Activated CD4-positive, alpha-beta T cell treated with anti-CD3 and anti-CD28 coated beads for 24 hours (primary cell): ENCODE measurements at places on chromosomes 12 and 14.

GRCh38 chr12:80422550-80422949 is 21.5 kb upstream of the PTPRQ start:
- no peak for DNase-seq

DNA sequence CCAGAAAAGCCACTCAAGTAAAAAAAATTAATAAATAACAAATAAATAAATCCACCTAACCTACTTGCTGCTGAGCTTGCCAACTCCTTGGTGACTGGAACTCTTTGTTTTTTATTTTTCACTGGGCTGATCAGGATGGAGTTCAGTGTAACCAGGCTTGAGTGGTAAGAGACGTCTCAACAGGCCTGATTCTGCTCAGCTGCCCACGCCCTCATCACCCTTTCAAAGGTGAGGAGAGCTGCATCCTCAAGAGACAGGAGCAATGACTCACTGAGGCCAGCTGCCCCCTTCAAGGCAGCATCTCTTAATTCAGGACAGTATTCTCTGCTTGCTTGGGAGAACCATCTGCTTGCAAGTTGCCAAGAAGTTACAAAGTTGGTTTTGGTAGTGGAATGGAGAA is 111.9 kb upstream of the CPM start:
- DNase-seq, result no peak

- no peak for DNase-seq
Observed at GRCh38 chr14:30125322-30125979, 197.8 kb upstream of the PRKD1 start.

DNA sequence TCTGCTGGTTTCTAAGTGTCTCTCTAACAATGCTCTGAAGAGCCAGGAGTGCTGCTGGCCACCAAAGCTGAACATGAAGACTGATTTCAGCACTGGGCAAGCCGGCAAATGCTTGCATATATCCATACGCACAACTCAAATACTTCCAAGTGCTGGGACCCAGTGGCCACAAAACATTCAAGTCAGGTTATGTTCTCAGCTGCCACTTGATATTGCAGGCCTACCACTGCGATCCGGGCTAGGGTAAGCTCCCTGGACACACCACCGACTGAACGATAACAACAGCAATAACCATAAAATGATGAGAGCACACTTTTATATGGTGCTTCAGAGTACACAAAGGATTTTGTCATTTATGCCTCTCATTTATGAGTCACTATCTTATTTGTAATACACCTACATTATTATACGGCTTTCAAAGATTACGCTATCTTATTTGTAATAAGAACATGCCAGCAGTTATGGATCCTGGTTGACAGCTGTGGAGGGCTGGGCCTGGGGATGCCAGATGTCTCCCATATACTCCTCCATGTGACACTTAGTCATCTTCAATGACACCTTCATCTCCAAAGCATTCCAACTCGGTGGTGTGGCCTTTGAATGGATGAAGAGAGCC is 35.5 kb downstream of the CRACR2A start:
- DNase-seq, result no peak

DNA sequence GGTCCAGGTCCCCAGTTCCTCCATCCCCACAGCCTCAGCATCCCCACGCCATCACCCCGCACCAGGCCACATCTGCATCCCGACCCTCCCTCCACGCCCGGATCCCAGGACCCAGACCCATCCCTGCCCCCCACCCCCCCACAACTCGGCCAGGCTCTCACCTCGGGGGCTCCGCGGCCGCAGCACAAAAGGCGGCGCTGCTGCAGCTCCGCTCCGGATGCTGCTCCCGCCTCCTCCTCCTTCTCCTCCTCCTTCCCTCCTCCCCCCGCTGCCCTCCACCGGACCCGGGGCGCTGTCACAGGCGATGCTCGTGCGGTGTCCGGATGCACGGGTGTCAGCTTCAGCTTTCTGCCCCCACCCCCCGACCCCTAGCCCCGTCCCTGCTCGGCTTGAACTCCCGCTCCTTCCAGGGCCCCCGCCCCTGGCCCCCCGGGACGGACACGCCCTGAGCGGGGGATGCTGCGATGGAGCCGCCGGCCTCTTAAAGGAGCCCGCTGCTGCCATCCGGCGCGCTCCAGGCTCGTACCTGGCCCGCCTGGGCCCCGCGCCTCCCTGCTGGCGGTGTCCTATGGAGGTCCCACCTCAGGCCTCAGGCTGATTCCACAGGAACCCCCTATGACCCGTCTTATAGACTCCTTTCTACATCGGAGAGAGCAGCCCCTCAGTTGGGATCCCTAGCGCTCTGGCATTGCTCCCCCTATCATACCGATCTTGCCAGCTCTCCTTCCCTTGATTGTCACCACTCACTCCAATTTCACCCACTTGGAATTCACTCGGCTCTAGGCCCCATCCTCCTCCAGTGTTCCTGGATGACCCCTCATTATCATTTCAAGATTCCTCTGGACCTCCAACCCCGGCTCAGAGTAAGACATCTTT is at the start of gene MAP3K12:
Gene MAP3K12 (minus strand): TSS at position 193 of the 876 bp plus-strand sequence. CDS start 12,067 bp downstream, outside the sequence.
- peak; percentile 44 for DNase-seq

DNA sequence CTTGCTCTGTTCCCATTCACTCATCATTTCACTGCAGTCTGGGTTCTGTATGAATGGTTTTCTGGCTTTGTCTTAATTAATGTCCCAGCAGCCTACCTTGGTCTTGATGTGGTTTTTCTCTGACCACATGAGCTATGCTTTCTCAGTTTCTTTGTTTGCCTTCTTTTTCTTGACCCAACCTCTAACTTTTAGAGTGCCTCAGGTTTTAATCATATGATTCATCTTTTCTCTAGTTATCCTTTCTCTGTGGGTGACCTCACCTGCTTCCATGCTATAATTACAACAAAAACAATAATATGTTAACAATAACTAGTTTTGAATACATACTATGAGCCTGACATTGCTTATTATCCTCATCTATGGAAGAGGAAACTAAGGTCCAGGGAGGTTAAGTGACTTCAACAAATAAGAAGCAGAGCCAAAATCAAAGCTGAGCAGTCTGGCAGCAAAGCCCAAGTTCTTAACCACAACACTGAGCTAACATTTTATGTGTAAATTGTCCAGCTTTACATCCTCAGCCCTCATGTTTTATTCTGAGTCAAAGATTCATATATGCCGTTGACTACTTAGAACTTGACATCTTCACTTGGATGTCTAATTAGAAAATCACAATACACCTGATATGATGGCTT is 4.7 kb upstream of the EPYC start:
- no peak for DNase-seq

DNA sequence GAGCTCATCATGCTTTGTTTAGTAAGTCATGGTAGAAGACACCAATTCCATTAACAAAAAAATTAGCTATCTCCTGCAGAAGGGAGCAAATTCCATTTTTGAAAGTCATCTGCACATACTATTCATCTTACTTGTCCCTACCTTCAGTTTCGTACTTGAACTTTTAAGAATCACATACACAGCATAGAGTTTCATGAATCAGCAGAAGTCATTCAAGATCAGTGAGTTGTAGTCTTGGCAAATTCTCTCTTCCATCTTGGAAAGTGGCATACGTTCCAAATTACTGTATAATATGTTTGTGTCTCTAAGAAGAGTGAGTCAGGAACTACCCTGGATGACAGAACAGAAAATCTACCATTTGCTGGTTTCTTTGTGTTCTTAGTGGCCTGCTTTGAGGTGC is 14.1 kb downstream of the VRK1 start:
- no peak for DNase-seq

DNA sequence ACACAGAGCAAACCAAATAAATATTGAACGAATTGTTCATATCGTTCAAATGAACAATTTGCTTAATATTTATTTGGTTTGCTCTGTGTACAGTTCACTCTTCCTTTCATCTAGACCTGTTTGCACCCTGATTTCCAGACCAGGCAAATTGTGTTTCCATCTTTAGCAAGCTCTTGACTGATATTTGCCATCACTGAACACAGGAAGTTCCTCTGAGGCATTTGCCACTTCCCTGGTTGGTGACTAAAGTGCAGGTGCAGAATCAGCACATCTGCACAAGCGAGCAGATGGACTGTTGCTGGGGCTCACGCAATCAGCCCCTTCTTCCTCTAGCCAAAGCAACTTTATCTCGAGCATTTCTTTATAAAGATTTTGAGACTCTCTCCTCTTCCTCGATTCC is 112.9 kb downstream of the DAAM1 start:
- DNase-seq, result no peak

DNA sequence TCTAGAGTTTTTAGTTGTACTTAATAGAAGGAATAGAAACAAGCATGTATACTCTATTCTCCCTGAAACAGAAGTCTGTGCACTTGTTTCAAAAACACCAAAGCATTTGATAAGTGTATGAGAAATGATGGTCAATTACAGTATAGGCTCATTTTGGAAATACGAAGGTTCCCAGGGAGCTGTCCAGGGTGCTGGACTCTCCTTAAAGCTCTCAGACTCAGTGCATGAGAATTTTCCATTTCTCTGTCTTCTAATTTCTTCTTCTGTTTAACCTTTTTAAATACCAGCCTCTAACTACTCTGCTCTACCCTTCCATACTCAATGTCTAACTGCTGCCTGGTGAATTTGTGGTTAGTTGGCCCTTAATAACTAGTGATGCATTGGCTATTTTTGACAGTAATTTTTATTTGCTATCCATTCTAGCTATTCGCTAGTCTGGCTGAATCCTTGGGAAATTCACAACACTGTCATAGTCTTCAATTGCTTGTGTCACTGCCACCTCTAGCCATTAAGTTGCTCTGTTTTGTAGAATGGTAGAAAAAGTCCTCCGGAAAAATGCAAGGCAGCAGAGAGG is 229.2 kb downstream of the NRXN3 start:
- DNase-seq, result no peak

DNA sequence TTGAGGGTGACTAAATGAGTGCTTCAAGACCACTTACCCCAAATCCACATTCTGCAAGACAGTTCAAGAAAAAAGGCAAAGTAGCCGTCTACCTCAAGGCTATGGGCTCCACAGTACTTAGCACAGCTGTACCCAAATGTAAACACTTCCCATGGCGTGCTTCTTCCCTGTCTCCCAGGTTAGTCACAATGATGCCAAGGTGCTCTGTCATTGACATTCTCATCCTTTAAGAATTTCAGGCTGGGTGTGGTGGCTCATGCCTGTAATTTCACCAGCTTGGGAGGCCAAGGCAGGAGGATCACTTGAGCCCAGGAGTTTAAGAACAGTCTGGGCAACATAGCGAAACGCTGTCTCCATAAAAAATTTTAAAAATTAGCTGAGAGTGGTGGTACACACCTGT is 51.2 kb upstream of the CERS5 start:
- DNase-seq, result no peak

GRCh38 chr12:76768576-76768975 is 4.7 kb downstream of the ZDHHC17 start:
- no peak for DNase-seq

GRCh38 chr14:88037325-88037724 is 32.4 kb downstream of the GPR65 start:
- no peak for DNase-seq

DNA sequence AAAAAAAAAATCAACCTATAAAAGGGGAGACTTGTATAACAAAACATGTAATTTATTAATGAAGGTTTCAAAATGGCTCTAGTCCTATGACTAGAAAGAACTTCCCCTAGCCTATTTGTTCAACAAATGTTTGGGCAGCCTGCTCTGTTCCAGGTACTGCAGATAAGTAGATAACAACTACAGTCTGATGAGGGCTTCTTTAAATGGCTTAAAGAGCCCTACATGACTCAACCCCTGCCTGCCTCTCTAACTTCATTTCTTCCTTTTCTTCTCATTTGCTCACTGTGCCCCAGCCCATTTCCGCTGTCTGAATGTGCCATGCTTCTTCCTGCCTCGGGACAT is 21.5 kb downstream of the ALDH6A1 start:
- no peak for DNase-seq

DNA sequence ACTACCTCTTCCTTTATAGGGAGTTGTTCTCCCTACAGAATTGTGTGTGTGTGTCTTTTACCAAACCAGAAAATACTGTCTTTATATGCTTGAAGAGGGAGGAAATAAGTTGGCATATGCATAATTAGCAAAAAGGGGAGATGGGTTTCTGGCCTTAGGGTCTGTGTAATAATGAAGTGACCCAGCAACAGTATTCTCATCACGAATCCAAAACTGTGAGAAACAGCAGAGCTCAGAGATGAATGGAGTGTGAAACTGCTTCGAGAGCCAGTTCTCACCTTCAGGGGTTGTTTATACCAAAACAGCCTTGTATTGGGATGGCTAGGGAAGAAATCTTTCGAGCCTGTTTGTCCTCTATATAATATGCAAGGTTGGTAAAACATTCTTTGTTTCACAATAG is 227.5 kb downstream of the MON2 start:
- no peak for DNase-seq

- DNase-seq, result no peak
Observed at GRCh38 chr12:18446061-18446644, 184.8 kb downstream of the PIK3C2G start.

DNA sequence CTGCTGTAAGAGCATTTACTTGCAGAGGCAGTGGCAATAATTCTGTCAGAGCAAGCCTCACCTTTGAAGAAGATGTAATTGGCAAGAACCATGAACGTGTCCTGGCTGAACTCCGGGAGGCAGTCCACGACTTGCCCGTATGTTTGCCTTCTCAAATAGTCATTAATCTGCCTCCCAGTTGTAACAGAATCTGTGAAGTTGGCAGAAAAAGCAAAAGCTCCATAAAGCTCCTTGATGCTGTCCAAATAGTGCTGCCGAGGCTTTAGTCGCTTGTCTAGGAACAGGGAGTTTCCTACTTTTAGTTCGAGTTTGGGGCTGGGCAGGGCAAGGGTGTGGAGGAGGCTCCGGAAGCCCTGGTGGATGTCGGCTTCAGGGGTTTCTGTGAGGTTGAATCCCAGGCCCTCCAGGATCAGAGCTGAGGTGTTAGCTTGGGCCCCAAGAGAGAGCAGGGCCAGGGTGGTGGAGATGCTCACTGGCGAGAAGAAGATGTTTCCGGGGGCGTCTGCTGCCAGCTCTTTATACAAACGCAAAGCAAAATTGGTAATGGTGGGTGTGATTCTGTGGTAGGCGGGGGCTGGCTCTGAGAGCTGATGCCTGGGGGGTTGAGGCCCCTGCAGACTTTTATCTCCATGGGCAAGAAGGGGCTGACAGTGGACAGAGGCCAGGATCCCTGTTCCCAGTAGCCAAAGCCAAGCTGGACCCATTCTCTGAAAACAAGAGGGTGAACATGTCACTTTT is 4.4 kb downstream of the SERPINA11 start:
- DNase-seq, result no peak

DNA sequence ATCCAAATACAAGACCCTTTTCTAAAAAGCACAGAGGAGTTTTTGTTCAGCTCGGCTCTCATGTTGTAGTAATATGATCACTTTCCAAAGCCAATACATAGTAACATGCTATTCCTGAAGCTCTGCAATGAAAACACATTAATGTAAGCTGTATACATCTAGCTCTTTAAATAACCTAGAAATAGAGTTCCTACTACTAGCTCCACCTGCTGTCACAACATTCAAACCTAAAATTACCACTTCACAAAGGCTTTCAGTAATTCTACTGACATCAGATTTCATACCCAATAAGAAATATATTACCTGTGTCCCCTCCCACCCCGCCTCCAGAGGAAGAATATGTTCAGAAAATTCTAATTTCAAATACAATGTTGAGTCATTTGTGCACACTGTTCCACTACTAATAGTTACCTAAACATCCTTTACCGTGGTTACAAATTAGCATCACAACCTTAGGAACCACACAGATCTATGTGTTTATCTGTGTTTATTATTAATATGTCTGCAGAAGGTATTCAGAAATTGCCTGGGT is 17.8 kb downstream of the EFCAB11 start:
- no peak for DNase-seq
